Right lung (tissue), 10 donors: ENCODE measurements at places on chromosomes 2 and 18. TPM values are rescaled to one million over a fixed set of nuclear protein-coding genes. Genes with fewer than 3 reads are reported as not detected.
A peak's percentile ranks its signal among the peaks of the same experiment; 100 is the strongest.

DNA sequence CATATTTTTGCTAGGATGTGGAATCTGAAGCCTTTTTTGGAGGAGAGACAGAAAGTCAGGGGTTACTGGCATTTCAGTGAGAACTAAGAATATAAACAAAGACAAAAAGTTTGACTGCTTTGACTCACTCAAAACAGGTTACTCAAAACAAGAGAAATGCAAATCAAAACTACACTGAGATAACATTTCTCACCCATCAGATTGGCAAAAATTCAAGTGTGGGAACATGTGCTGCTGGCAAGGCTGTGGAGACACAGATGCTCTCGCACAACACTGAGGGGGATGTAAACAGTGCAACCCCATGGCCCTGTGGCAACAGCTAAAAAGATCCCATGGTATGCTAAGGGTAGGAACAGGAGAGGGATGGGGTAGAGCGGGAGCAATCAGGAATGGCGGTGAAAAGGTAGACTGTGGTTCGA, 86.6 kb downstream of the DTNB start:
- DNase-seq, result no peak

DNA sequence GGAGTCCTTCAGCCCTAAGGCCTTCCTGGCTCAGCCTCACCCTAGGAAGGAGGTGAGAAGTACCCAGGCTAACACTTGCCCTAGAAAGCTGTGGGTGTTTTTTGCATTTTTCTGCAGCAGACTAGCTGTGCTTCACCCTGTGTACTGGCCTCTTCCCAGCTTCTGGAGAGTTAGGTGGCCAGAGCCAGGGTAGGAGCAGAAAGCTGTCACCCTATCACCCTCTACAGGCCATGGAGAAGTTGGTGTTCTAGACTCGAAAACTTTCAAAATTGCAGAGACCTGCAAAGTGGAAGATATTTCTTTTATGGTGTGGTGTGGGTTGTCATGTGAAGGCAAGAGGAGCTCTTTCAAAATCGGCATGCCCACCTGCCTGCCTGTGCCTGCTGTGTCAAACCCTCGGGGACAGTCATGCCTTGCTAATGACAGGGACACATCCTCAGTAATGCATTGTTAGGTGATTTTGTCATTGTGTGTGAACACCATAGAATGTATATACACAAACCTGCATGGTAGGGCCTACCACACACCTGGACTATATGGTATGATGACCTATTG, 29.8 kb downstream of the EHD3 start:
- DNase-seq, result no peak

DNA sequence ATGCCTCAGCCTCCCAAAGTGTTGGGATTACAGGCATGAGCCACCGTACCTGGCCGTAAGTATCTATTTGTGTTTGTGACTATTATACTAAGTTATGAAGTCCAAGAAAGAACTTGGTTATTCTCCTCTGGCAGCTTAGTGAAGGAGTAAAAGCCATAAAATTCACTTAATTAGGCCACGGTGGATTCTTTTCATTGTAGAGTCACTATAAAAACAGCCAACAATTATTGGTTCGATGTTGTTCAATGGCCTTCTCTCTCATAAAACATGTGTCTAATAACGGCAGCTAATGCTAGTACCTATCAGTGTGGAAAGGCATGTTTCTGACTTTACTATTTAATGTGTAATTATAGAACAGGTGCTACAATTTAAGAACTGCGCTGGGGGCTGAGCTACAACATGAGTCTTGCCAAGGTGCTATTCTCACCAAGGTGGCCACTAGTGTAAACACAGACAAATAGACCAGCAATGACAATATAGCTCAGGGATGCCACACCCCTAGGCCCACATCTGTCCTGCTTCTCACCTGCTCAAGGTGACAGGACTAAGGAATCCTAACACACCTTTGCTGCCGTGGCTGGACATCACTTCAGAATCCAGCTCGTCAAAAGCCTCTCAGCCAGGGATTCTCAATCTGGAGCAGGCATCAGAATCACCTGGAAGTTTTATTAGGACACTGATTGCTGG, 17.2 kb downstream of the ATP8B1 start:
- DNase-seq, result no peak

GRCh38 chr18:45403341-45404049, 211.8 kb upstream of the SLC14A2 start:
- DNase-seq, result no peak

- DNase-seq, result peak; percentile 73
Observed at GRCh38 chr2:75560768-75561565, at the start of gene EVA1A. EVA1A (minus strand) TSS chr2:75560939; CDS start chr2:75518140, 42,799 bp downstream.

C2orf81 gene
- polyA plus RNA-seq, result 4.5 TPM

ANKRD62 gene
- polyA plus RNA-seq, result not detected
